T-helper 1 cell (primary cell): ENCODE measurements at places on chromosomes 1 and 21.

- DNase-seq: no peak
Measured at GRCh38 chr1:2257245-2257627, 29.1 kb downstream of the SKI start.

DNA sequence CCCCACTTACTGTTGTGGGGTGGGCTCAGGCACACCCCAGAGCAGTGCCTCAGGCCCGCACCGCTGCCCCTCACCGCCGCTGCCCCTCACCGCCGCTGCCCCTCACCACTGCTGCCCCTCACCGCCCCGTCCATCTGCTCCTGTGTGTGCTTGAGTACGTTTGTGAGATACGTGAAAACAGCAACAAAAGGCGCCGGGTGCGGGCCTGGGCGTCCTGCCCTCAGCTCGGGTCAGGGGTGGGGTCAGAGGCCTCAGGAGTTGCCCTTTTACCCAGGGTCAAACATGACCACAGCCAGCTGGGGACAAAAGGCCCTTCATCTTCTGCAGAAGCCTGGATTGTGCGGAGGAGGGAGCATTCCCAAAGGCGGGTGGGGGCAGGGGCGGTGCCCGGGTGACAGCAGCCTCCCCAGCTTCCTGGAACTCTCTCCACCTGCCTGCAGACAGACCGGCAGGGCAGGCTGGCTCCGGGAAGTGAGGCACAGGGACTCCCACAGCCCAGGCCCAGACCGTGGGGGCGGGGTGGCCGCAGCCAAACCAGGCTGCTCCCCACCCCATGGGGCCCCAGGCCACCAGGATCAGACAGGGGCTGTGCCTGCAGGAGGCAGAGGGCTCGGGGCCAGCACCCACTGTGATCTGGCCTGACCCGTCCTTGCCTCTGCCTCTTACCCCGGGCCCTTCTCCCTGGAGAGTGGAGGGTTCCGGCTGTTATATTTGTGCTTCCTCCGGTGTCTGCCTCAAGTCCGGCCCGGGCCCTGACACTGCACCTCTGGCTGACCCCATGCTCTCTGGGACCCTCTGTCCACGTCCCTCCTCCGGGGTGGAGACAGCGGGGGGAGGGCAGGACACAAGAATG is 2.3 kb upstream of the VWA1 start:
- DNase-seq: no peak

DNA sequence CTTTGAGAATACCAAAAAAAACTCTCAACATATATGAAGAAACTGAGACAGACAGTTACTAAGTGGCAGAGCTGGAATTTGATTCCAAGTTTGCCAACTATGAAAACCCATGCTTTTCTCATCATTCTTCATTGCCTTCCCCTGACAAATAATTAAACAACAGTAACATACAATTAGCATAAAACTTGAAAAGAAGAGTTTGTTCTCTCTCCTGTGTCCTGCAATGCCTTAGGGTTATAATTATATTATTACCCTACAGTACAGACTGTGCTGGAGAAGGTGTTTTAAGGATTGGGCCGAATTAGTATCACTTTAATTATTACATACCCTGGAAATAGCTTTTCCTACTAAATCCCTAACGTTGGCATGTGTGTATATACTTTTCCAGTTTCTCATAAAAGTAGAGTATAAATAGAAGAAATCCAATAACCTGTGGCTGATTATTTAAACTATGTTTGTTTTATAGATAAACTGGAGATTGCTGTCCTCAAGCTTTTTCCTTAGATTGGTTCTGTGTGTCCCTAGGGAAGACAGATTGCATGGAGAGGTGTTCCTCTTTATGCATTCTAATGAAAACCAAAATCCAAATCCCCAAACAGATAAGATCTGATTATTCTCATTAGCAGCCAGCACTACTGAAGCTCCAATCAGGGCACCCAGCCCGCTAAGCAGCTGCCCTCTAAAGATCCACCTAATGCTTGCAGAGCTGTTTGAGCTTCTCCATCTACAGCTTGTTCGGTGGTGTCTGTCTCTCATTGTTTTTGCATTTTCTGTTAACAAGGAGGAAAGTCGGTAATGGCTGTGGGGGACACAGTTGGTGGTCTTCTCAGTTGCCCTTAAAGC is 156.3 kb downstream of the TM2D1 start:
- DNase-seq: no peak

GRCh38 chr1:3692598-3692997 is 40.3 kb downstream of the TP73 start:
- DNase-seq: no peak

- no peak for DNase-seq
Measured at GRCh38 chr1:111449703-111450017, 396 bp downstream of the ATP5PB start.

DNA sequence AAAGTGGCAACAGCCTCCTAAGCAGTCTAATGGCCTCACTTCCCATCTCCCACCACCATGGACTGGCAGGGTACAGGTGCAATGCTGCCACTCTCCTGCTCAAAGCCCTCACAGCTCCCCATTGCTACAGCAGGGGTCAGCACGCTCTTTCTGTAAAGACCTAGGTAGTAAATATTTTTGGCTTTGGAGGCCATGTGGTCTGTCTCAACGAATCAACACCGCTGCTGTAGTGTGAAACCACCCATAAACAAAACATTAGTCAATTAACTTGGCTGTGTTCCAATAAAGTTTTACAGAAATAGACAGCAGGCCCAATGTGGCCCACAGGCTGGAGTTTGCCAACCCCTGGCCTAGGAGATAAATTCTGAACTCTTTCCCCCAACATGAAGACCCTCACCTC is 44.6 kb upstream of the TMEM125 start:
- DNase-seq: no peak

DNA sequence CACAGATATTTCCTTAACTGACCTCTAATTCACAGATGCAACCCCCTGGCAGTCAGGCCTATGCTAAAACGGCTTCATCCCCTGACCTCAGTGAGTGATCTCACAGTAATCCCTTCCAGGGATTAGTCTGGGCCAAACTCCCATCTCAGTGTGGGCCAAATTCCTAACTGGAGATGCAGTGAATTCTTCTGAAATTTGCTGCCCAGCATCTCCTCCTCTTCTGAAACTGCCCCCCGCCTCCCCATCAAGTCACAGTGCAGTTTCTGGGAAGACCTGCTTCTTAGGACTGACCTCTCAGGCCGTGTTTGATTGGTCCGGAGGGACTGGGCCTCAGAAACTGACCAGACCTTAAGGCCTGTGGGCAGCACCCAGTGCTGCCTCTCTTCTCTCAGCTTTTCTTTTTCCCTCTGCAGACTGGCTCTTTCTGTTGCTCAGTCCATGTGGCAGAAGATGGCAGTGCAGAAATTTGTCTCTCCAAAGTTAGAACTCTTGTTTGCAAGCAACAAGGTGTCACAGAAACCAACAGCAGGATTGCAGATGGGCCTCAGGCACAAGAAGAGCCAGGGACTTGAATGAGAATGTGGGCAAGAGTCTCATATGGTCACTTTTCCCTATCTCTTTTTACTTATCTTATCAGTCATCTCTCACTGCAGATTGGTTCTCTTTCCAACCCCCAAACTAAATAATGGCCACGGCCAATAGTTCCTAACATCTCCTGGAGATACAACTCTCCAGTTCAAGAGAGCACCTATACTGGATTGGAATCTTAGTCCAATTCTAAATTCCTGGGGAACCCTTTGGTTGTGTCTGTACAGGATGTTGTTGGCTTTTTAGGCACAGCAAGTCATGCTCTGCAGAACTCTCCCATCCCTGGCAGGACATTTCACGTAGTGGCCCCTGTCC is 95.5 kb upstream of the RALGPS2 start:
- DNase-seq: no peak

GRCh38 chr1:169595764-169596711 is 9.8 kb upstream of the F5 start:
- peak; percentile 47 for DNase-seq

- no peak for DNase-seq
Measured at GRCh38 chr1:245871915-245872314, 635.2 kb downstream of the SMYD3 start.

DNA sequence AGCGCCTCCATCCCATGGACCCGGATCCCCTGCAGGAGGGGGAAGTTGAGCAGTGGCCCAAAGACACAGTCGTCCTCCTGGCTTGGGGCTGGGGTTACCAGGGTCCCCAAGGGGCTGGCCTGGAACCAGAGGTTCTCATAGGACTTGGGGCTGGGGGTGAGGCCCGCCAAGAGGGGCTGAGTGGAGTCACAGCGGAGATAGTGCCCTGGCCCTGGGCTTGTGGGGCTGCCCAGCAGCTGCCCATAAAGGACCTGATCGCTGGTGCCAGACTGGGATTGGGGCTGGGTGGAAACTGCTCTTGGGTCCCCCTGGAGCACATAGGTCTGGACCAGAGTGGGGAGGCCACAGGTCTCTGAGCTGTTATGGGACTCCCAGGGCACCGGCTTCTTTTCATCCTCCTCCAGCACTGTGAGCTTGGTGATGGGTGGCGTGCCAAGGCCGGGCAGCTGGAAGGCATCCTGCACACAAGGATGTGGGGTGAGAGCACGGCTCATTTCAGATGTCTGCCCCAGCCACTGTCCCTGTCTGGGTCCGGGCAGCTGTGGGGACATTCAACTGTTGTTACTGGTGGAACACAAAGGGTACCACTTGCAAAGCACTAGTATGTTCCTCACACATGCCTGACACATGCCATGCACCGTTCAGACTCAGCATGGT is 2.3 kb upstream of the MRPS15 start:
- DNase-seq: no peak

- DNase-seq: no peak
Measured at GRCh38 chr1:20678599-20678998, 17.4 kb upstream of the DDOST start.

DNA sequence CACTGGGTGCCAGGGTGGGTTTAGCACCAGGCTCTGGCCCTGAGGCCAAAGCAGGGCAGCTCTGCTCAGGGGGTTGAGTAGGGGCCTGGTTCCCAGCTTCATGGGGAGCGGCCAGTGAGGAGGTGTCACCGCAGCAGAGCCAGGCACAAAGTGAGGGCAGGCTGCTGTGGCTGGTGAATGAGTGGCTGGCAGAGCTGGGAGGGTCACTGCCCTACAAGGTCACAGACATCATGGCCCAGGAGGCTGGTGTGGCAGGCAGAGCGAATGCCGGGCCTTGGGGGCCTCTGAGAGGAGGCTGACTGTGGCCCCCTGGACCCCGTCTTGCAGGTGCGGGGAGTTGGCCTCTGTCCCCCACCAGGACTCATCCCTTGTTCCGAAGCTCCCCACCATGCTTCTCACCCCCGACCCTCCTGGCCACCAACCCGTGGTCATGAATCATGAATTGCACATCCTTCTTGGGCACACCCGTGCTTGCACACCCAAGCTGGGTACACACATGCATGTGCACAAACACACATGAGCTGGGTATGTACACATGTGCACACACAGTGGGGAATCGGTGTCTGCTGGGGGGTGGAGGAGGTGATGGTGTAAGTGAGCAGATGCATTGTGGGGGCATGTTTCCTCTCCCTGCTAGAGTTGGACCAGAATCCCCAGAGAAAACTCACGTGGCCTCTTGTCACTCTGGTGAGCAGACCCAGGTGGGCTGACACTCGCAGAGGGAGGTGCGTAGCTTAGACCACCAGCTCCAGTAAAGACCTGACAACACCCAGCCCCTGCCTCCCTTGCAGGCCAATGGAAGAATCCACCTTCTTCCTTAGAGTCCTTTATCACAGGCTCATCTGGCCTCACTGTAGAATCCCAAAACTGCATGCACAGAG is 4.8 kb upstream of the GNB1 start:
- DNase-seq: no peak

- DNase-seq: no peak
Measured at GRCh38 chr1:246860401-246860800, 71.3 kb downstream of the AHCTF1 start.

DNA sequence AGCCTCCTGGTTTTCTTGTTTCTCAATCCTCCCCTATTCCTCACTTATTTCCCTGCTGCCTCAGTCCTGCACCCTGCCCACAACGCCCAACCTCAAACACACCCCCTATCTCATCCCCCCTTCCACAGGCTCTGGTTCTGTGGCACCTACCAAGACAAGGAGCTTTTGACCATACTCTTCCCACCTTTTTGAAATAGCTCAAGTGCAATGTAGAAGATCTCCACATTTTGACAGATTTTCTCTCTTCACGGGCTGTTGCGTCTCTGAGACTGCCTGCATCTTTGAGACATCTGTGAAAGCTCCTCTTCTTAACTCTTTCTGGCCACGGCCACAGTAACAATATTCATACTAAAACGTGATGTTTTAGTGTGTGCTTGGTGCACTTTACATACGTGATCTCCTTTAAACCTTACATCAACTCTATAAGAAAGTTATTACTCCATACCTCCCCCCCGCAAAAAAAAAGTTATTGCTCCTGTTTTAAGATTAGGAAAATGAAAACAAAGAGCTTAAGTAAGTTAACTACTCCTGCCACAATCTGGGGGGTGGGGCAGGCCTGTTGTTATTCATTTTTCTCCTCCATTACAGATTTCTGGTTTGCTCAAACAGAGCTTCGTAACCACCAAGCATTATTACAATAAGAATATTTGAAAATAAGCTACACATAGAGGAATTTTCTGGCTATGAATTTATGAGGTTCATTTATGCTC is 1.8 kb upstream of the SERBP1 start:
- DNase-seq: no peak

GRCh38 chr1:229058729-229059128 is 212.2 kb upstream of the RAB4A start:
- no peak for DNase-seq

DNA sequence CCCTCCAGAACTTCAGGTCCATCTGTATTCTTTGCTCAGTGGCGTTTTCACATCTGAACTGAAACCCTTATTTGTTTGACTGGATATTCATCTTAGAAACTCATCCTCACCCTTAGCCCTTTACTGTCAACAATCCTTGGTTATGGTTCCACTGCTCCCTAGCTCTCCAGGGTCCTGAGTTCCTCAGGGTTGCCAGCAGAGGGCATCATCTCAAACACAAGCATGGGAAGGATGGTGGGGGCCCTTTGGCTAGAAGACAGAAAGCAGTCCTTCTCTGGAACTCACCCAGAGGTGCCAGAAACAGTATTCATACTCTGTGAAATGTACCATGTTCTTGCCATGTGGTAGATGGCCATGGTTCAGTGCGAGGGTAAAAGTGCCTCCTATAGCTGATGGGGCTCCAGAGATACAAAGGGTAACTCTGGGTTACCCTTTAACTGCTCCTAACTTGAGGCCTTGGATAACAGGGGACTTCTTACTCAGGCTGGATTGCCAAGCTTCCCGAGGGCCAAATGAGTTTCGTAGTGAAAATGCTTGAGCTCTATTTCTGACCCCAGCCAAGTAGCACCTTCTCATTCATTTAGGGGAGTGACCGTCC is 11.3 kb downstream of the NCSTN start:
- DNase-seq: no peak
